ENCODE measurements at places on chromosomes 12 and 14. TPM values are rescaled to one million over a fixed set of nuclear protein-coding genes. Genes with fewer than 3 reads are reported as not detected.

The ANKRD33 gene
- total RNA-seq = not detected

The KRT86 gene
- total RNA-seq = 0.48 TPM

The GPR68 gene
- 16.7 TPM for total RNA-seq

The TEX22 gene
- total RNA-seq = not detected

The DTX1 gene
- total RNA-seq = not detected
